Smooth muscle cell of trachea (primary cell): ENCODE measurements at places on chromosomes 12 and 14. TPM values are rescaled to one million over a fixed set of nuclear protein-coding genes. Genes with fewer than 3 reads are reported as not detected.

The PPP1R3E gene
- total RNA-seq: 5.3 and 5.5 TPM in 2 replicates

The FANCM gene
- total RNA-seq: 2.2 and 10.8 TPM in 2 replicates

The PPP4R4 gene
- 0.44 and 2.8 TPM in 2 replicates for total RNA-seq

The LALBA gene
- not detected in 2 replicates for total RNA-seq

The C1QL4 gene
- total RNA-seq: 0.17 and 0.29 TPM in 2 replicates

The CMTM5 gene
- 0.44 and 0.50 TPM in 2 replicates for total RNA-seq

The OLR1 gene
- total RNA-seq: under 0.01 TPM in 1 of 2 replicates, not detected in the other

The STRAP gene
- 52.9 and 117 TPM in 2 replicates for total RNA-seq

The KRT6C gene
- total RNA-seq: not detected in 2 replicates

The TEX22 gene
- total RNA-seq: 0.44 and 0.50 TPM in 2 replicates
